Upper lobe of left lung (tissue), 6 donors: ENCODE measurements at places on chromosomes 5 and 9.

DNA sequence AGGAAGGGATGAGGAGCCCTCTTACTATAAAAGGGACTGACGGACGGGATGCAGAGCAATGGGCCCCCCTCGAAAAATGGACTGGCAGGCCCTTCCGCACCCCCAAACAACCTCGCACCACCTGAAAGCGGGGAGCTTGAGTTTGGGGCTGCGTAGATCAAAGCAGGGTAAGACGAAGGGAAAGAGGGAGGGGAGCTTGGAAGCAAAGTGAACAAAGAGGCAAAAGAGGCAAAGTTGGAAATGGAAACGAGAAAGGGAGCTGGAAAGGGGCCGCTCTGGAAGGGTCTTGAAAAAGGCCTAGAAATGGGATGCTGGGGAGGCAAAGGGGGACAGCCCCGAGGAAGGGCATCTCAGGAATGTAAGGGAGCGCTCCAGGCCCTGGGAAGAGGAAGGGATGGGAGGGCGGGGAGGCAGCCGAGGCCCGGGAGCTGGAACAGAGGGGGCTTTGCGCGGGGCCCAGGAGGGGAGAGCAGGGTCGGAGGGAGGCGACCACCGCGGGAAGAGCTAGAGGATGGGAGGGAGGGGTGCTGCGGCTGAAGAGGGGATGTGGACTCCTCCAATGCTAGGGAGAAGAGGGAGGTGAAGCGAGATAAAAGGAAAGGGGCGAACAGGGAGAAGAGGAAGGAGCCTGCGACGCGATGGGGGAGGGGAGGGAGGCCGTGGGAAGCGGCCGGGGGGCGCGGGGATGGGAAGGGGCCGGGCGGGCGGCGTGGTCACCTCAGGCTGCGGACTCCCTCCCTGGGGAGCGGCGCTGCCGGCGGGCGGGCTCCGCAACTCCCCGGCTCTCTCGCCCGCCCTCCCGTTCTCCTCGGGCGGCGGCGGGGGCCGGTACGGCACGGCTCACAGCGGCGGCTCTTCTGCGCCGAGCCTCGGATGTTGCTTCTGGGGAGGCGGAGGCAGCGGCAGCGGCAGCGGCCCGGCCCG, 577 bp downstream of the RNF145 start:
- H3K4me3 ChIP-seq, result peak overlapping the region; percentile 88
- no peaks in the 10 kb centered on the region for H3K27me3 ChIP-seq
- peaks cover 16% of the 10 kb centered on the region for H3K4me1 ChIP-seq
- H3K36me3 ChIP-seq, result no peaks in the 10 kb centered on the region
- no peak for DNase-seq
- peak overlapping the region; percentile 99 for H3K27ac ChIP-seq

DNA sequence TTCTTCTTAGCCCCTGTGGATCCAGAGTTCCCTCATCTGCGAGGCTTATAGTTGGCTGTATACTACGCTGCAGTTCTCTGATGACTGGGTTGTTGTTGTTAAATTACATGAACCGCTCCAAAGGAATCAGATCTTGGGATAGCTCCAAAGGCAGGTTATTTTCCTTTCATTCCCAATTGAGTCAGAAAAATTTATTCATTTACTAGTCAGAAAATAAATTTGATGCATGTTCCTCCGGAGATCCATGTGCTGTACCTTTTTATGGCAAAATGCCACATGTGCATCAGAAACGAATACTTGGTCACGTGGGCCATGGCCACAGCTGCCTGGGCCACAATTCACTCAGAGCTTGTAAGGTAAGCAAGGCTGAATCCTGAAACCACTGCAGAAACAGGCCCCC, 304.0 kb downstream of the NR2F1-AS1 start:
- no peaks in the 10 kb centered on the region for H3K27me3 ChIP-seq
- no peak for DNase-seq
- no peaks in the 10 kb centered on the region for H3K36me3 ChIP-seq

GRCh38 chr9:94801234-94801633, 74.7 kb downstream of the AOPEP start:
- H3K36me3 ChIP-seq, result no peaks in the 10 kb centered on the region
- H3K27ac ChIP-seq, result peak overlapping the region; percentile 49
- H3K4me1 ChIP-seq, result peaks cover 24% of the 10 kb centered on the region
- DNase-seq, result no peak

DNA sequence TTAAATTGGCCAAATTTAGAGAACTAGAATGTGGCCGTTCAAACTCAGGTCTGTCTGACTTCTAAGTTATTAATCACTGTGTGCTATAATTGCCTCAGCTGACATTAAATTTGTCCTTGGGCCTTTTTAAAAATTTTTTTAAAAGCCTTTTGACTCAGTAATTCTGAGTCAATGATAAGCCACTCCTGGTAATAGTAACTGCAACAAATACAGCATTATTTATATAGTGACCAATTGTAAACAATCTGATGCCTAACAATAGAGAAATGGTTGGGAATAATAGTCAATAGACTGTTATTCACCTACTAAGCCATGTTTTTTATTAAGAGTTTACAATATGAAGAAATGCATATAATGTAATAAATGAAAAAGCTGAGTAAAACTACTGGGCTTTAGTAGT, 70.9 kb upstream of the FSD1L start:
- H3K4me3 ChIP-seq, result no peak overlapping the region
- no peak for DNase-seq
- no peaks in the 10 kb centered on the region for H3K4me1 ChIP-seq
- no peak overlapping the region for H3K27ac ChIP-seq
- peaks cover 12% of the 10 kb centered on the region for H3K36me3 ChIP-seq

- DNase-seq, result no peak
- no peak overlapping the region for H3K27ac ChIP-seq
- no peak overlapping the region for H3K4me3 ChIP-seq
- no peaks in the 10 kb centered on the region for H3K27me3 ChIP-seq
Measured at GRCh38 chr5:96143450-96143849, 181.8 kb upstream of the ELL2 start.

DNA sequence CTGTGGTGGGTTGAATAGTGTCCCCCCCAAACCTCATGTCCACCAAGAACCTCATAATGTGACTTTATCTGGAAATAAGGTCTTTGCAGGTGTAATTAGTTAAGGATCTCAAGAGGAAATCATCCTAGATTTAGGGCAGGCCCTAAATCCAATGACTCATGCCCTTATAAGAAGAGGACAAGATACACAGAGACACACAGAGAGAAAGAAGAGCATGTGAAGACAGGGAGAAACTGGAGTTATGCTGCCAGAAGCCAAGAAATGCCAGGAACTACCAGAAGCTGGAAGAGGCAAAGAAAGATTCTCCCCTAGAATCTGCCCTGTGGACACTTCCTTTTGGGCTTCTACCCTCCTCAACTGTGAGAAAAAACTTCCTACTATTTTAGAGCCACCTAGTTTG, 8.8 kb downstream of the FAM13B start:
- H3K4me3 ChIP-seq, result no peak overlapping the region
- H3K27me3 ChIP-seq, result no peaks in the 10 kb centered on the region
- H3K36me3 ChIP-seq, result peaks cover 15% of the 10 kb centered on the region
- no peak for DNase-seq
- H3K27ac ChIP-seq, result no peak overlapping the region

GRCh38 chr5:62680121-62680520, 101.5 kb downstream of the LRRC70 start:
- no peaks in the 10 kb centered on the region for H3K4me1 ChIP-seq
- H3K4me3 ChIP-seq, result no peak overlapping the region
- H3K27ac ChIP-seq, result no peak overlapping the region
- H3K36me3 ChIP-seq, result no peaks in the 10 kb centered on the region
- no peaks in the 10 kb centered on the region for H3K27me3 ChIP-seq

DNA sequence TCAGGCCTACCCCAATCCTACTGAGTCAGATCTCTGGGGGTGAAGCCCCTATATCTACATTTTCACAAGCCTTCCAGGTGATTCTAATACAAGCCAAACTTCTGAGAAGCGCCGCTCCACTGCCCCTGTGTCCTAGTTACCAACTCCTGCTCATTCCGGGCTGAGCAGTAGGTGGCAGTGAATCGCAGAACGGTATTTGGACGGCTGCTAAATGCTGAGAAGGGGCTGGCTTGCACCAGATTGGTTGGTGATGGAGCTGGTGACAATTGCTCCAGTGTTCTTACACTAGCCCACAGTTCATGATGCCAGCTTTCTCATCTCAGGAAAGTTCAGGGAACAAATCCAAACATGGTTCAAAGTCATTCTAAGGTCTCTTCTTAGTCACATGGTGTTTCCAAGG, 31.1 kb upstream of the FGF1 start:
- DNase-seq, result peak; percentile 40
- H3K36me3 ChIP-seq, result no peaks in the 10 kb centered on the region
- no peak overlapping the region for H3K4me3 ChIP-seq
- H3K27me3 ChIP-seq, result no peaks in the 10 kb centered on the region
- peak overlapping the region; percentile 26 for H3K27ac ChIP-seq

GRCh38 chr9:29100762-29101161, 1527.5 kb upstream of the C9orf72 start:
- no peak overlapping the region for H3K27ac ChIP-seq
- no peaks in the 10 kb centered on the region for H3K4me1 ChIP-seq
- no peak overlapping the region for H3K4me3 ChIP-seq
- H3K27me3 ChIP-seq, result no peaks in the 10 kb centered on the region
- H3K36me3 ChIP-seq, result no peaks in the 10 kb centered on the region

DNA sequence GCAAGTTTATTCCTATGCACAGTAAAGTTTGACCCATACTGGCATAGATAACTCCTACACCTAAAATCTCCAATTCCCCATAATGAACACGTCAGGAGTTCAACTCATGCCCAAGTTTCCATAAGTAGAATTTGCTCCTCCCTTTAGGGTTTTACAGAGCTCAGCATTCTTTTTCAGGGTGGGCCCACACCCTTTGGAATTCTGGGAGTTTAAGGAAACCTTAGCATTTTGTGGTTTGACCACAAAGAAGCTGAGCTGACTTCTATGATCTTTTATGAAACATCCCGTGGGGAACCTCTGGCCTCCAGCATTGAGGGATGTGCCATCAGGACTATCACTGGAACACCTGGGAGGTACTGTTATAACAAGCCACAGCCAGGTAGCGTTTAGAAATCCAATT, 220.6 kb upstream of the MAP3K1 start:
- no peak overlapping the region for H3K27ac ChIP-seq
- H3K4me1 ChIP-seq, result no peaks in the 10 kb centered on the region
- DNase-seq, result no peak
- no peak overlapping the region for H3K4me3 ChIP-seq
- no peaks in the 10 kb centered on the region for H3K27me3 ChIP-seq
- H3K36me3 ChIP-seq, result no peaks in the 10 kb centered on the region

DNA sequence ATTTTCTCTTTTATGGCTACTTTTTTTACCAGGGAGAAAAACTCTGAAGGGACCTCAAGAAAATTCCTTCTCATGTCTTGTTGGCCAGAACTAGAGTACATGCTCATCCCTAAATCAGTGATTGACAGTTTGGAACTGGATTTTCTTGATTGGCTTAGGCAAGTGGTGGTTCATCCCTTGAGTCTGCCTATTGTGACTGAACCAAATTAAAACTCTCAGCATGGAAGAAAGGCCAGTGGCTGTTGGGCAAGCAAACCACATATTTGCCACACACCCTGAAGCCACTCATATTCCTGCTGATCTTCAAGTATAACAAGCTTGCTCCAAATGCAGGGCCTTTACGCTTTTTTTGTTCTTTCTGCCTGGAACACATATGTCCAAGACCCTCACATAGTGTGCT, 7.2 kb upstream of the HOMER1 start:
- DNase-seq, result no peak
- no peak overlapping the region for H3K4me3 ChIP-seq
- no peaks in the 10 kb centered on the region for H3K27me3 ChIP-seq
- no peak overlapping the region for H3K27ac ChIP-seq
- H3K36me3 ChIP-seq, result no peaks in the 10 kb centered on the region

GRCh38 chr5:96004087-96004486, 42.4 kb upstream of the ELL2 start:
- no peak overlapping the region for H3K27ac ChIP-seq
- H3K36me3 ChIP-seq, result no peaks in the 10 kb centered on the region
- H3K27me3 ChIP-seq, result no peaks in the 10 kb centered on the region
- H3K4me1 ChIP-seq, result no peaks in the 10 kb centered on the region
- no peak for DNase-seq

GRCh38 chr5:43049236-43049635, 9.1 kb upstream of the ANXA2R start:
- no peaks in the 10 kb centered on the region for H3K27me3 ChIP-seq
- no peak overlapping the region for H3K4me3 ChIP-seq
- H3K36me3 ChIP-seq, result no peaks in the 10 kb centered on the region
- H3K4me1 ChIP-seq, result peaks cover 5% of the 10 kb centered on the region
- DNase-seq, result no peak
- H3K27ac ChIP-seq, result no peak overlapping the region

DNA sequence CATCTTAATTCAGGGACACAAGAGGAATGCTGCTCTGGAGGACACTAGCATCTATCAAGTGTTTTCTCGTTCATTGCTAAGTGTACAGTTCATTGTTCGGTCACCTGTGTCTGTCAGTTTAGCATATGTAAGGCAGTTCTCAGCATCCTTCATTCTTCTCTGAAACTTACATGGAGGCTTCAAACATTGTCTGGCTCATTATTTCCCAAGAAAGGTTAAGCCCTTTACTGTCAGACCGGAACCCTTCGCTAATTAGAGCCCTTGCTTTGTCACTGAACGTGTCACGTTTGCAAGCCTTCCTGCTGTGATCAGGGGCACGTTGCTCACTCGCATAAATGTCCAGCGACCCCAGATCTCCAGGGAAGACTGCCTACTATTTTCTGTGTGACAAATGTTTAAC, 62.3 kb upstream of the RIOK2 start:
- H3K27ac ChIP-seq, result no peak overlapping the region
- no peaks in the 10 kb centered on the region for H3K27me3 ChIP-seq
- no peak overlapping the region for H3K4me3 ChIP-seq
- no peaks in the 10 kb centered on the region for H3K36me3 ChIP-seq
- DNase-seq, result no peak

GRCh38 chr9:93893194-93893593, 62.0 kb downstream of the BARX1 start:
- no peaks in the 10 kb centered on the region for H3K27me3 ChIP-seq
- H3K36me3 ChIP-seq, result no peaks in the 10 kb centered on the region
- H3K4me3 ChIP-seq, result no peak overlapping the region
- H3K27ac ChIP-seq, result no peak overlapping the region
- no peak for DNase-seq

DNA sequence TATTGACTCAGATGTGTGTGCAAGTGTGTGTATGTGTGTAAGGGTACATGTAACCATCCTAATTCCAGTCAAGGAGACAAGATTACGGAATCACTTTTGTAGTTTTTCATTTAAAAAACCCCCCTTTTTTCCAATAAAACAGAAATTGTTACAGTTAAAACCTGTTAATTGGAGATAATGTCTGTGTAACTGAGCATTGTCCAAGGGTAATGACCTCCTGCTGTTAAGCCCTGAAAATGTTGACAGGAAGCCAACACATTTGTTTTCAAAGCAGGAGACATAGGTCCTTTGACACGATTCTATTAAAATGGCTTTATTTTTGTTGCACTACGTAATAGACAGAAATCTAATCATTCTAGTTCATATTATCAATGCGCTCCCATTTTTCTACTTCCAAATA, 457.3 kb upstream of the ARRDC3 start:
- H3K4me1 ChIP-seq, result no peaks in the 10 kb centered on the region
- no peaks in the 10 kb centered on the region for H3K27me3 ChIP-seq
- no peak overlapping the region for H3K4me3 ChIP-seq
- no peak overlapping the region for H3K27ac ChIP-seq

DNA sequence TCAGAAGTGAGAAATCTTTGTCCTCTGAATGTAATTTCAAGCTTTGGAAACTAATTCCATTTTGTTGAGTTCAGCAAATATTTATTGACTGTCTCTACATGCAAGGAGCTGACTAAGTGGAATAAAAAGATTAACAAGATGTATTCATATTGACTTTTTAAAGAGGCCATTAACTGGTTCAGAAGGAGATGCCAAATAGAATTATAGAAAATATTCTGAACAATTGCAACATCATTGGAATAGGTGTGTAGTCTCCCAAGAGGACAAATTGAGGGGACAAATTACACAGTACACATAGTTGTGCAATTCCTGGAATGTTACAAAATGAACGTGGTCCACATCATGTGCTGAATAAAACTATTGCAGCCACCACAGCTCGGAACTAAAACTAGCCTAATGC, 224.2 kb downstream of the NPR3 start:
- no peak overlapping the region for H3K27ac ChIP-seq
- H3K27me3 ChIP-seq, result no peaks in the 10 kb centered on the region
- no peak overlapping the region for H3K4me3 ChIP-seq
- no peaks in the 10 kb centered on the region for H3K4me1 ChIP-seq
